Activated naive CD8-positive, alpha-beta T cell treated with anti-CD3 and anti-CD28 coated beads, Interleukin-2, amount 10 ng/mL, durations not matched to agents 7 days and 5 days (primary cell): ENCODE measurements at places on chromosomes 11 and 22. TPM values are rescaled to one million over a fixed set of nuclear protein-coding genes. Genes with fewer than 3 reads are reported as not detected.
A peak's percentile ranks its signal among the peaks of the same experiment; 100 is the strongest.

The CST6 gene
- total RNA-seq, result not detected

The OR51I1 gene
- total RNA-seq, result not detected

The OR51B5 gene
- not detected for total RNA-seq

The FAM111B gene
- 45.1 TPM for total RNA-seq

The NOX4 gene
- total RNA-seq, result not detected

The JHY gene
- 6.2 TPM for total RNA-seq

The RAG1 gene
- 0.14 TPM for total RNA-seq

The CCDC15 gene
- 6.6 TPM for total RNA-seq

The MRGPRX4 gene
- total RNA-seq, result not detected

- peak overlapping the region; percentile 79 for H3K4me3 ChIP-seq
- H3K36me3 ChIP-seq, result no peaks in the 10 kb centered on the region
- peak; percentile 72 for DNase-seq
- peak overlapping the region; percentile 73 for H3K27ac ChIP-seq
- peaks cover 5% of the 10 kb centered on the region for H3K4me1 ChIP-seq
Measured at GRCh38 chr11:13486926-13487660, 8.7 kb downstream of the PTH start.

GRCh38 chr22:20466659-20467379, 28.8 kb downstream of the KLHL22 start:
- H3K4me3 ChIP-seq, result no peak overlapping the region
- peaks cover 29% of the 10 kb centered on the region for H3K36me3 ChIP-seq
- peak overlapping the region; percentile 37 for H3K27ac ChIP-seq
- H3K27me3 ChIP-seq, result no peaks in the 10 kb centered on the region
- H3K4me1 ChIP-seq, result peaks cover 41% of the 10 kb centered on the region

- H3K36me3 ChIP-seq, result peaks cover 61% of the 10 kb centered on the region
- H3K27ac ChIP-seq, result no peak overlapping the region
- H3K27me3 ChIP-seq, result no peaks in the 10 kb centered on the region
- no peak for DNase-seq
- peaks cover 25% of the 10 kb centered on the region for H3K4me1 ChIP-seq
Measured at GRCh38 chr11:96319898-96320656, 22.9 kb downstream of the MAML2 start.

DNA sequence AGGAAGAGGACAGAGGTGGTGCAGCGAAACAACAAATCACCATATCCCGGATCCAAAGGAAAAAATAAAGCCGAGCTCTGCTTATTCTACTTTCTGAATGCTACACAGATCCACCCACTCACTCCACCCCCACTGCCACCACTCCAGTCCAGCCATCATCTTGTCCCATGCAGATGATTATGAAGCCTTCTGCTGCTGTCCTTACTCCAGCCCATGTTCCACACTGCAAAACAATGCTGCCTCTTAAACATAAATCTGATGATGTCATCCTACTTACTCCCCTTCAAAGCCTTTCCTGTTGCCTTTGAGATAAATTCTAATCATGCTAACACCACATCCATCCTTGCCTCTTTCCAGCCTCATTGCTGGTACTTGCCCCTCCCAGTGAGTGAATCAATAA, 6.5 kb upstream of the DRD2 start:
- no peak overlapping the region for H3K27ac ChIP-seq
- H3K4me1 ChIP-seq, result no peaks in the 10 kb centered on the region
- peaks cover 22% of the 10 kb centered on the region for H3K27me3 ChIP-seq
- DNase-seq, result no peak

- no peak overlapping the region for H3K27ac ChIP-seq
- no peaks in the 10 kb centered on the region for H3K36me3 ChIP-seq
- no peaks in the 10 kb centered on the region for H3K27me3 ChIP-seq
Measured at GRCh38 chr11:26779074-26779865, 57.4 kb upstream of the SLC5A12 start.

DNA sequence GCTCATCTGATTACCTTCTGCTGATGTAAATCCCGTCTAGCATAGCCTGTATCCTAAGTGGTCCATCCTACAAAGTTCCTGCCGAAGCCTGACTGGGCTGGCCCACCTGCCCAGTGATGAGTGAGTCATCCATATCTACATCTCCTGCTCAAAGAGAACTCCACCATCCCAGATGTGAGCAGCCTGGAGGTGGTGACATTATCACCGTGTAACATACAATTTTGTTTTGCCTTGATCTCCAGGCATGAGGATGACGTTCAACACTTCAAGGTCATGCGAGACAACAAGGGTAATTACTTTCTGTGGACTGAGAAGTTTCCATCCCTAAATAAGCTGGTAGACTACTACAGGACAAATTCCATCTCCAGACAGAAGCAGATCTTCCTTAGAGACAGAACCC, 5.6 kb downstream of the TMA7B start:
- no peak for DNase-seq
- H3K36me3 ChIP-seq, result peaks cover 69% of the 10 kb centered on the region
- H3K4me3 ChIP-seq, result no peak overlapping the region
- no peaks in the 10 kb centered on the region for H3K27me3 ChIP-seq

GRCh38 chr11:129853518-129854231, 38.0 kb downstream of the TMEM45B start:
- peak overlapping the region; percentile 67 for H3K4me3 ChIP-seq
- peaks cover 2% of the 10 kb centered on the region for H3K36me3 ChIP-seq
- peaks cover 19% of the 10 kb centered on the region for H3K4me1 ChIP-seq
- peak; percentile 61 for DNase-seq
- H3K27me3 ChIP-seq, result no peaks in the 10 kb centered on the region

- peaks cover 56% of the 10 kb centered on the region for H3K4me1 ChIP-seq
- H3K27me3 ChIP-seq, result no peaks in the 10 kb centered on the region
- H3K27ac ChIP-seq, result peak overlapping the region; percentile 94
- H3K4me3 ChIP-seq, result peak overlapping the region; percentile 83
Measured at GRCh38 chr11:6402561-6402981, 12.3 kb downstream of the SMPD1 start.

DNA sequence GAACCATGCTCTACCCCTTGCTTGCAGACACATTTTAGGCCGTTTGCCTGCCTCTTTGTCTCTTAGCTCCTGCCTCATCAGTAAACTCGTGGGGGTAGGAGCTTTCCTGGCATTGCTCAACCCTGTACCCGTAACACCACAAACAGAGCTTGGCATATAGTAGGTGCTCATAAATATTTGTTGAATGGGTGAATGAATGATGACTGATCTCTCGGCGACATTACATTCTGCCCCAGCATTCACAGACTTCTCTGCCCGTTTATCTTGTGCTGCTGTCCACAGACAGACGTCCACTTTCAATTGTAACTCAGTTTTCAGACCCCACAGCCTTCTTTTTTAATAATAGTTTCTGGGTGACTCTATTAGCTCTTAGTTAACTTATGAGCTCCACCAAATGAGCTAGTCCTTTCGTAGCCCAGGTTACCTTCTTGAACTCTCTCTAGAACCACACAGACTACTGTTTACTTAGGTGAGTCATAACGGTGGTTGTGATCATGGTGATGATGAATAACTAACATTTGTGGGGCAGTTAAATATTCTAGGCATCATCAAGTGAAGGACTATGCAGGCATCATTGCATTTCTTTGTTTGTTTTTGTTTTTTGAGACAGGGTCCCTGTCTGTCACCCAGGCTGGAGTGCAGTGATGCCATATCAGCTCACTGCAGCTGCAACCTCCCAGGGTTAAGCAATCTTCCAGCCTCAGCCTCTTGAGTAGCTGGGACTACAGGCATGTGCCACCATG, 188.4 kb downstream of the ADAMTS15 start:
- no peaks in the 10 kb centered on the region for H3K36me3 ChIP-seq
- no peak overlapping the region for H3K4me3 ChIP-seq
- no peak for DNase-seq
- H3K27me3 ChIP-seq, result peaks cover 2% of the 10 kb centered on the region
- no peaks in the 10 kb centered on the region for H3K4me1 ChIP-seq
- H3K27ac ChIP-seq, result no peak overlapping the region

DNA sequence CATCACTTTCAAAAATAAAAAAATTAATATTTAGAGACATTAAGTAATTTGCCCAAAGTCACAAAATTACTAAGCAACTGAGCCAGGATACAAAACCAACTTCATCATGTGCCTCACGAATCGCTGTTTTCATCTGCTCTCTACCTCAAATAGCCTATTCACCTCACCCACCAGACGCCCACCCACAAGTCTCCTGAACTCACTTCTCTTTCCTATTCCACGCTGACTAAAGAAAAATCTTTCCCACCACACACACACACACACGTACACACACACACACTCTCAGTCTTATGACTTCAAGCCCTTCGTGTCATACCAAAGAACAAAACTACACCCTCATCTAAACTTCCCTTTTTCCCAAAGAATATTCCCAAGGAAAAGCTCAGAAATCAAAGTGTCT, 2.2 kb downstream of the OR8B12 start:
- no peak overlapping the region for H3K27ac ChIP-seq
- no peak for DNase-seq
- H3K27me3 ChIP-seq, result peaks cover 22% of the 10 kb centered on the region
- H3K4me3 ChIP-seq, result no peak overlapping the region

DNA sequence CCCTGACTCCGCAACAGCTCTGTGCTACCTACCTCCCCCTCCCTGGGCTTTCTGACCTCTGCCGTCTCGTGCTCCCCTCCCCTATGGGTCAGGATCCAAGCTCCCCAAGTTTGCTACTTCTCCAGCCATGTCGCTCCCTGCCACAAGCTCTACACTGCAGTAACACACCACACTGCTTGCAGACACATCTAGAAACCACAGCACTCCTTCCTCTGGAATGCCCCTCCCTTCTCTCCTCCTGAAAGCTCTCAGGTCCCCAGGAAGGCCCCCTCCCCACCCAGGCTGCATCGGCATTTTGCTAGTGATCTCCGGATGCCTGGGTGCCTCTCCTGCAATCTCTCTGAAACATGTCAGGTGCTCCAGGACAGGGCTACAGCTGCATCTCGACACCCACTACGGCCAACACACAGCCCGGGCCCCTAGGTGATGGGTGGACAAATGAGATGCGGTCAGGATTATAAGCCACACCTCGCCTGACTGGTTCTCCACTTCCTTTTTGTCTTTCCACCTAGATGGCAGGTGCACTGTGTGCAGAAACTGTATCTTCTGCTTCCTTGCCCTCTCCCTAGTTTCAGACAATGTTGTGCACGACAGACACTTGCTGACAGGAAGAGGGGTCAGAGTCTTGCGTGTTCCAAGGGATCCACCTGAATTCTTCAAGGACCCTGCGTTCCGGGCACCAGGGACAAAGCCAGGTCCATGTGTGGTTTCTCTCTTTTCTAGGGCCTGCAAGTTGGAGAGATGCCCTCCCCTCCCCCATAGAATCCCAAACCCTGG, 22.9 kb downstream of the RPUSD4 start:
- no peak for DNase-seq
- no peak overlapping the region for H3K27ac ChIP-seq
- no peaks in the 10 kb centered on the region for H3K27me3 ChIP-seq
- peaks cover 5% of the 10 kb centered on the region for H3K4me1 ChIP-seq

- no peaks in the 10 kb centered on the region for H3K27me3 ChIP-seq
- H3K4me3 ChIP-seq, result no peak overlapping the region
- H3K4me1 ChIP-seq, result no peaks in the 10 kb centered on the region
- H3K36me3 ChIP-seq, result peaks cover 2% of the 10 kb centered on the region
- no peak overlapping the region for H3K27ac ChIP-seq
- no peak for DNase-seq
Measured at GRCh38 chr11:10108915-10109680, 184.9 kb downstream of the SBF2 start.

DNA sequence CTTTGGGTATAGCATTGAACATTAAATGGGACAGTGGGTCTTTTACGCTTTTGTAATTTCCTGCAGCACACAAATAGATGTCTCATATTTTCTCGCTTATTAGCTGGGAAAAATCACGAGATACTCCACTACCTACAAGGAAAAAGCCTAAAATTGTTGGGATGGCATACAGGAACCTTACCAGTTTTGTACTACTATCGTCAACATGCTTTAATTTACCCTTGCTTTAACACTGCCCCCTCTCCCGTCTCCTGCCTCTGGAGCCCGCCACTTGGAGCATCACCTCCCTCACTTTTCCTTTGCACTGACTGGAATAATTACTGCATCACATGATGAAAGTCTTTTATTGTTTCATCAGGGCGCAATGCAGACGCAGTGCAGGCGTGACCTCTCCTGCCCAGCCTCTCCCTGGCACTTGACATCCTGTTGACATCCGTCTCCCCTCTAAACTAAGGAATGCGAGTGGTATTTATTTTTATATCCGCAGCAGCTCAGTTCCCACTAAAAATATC, 1.0 kb upstream of the FNBP4 start:
- peak; percentile 47 for DNase-seq
- H3K36me3 ChIP-seq, result peaks cover 13% of the 10 kb centered on the region
- peak overlapping the region; percentile 99 for H3K27ac ChIP-seq
- peaks cover 17% of the 10 kb centered on the region for H3K4me1 ChIP-seq
- no peaks in the 10 kb centered on the region for H3K27me3 ChIP-seq
- H3K4me3 ChIP-seq, result peak overlapping the region; percentile 95

GRCh38 chr11:117997823-117998579, 11.8 kb downstream of the IL10RA start:
- peak overlapping the region; percentile 96 for H3K27ac ChIP-seq
- H3K4me3 ChIP-seq, result no peak overlapping the region
- H3K4me1 ChIP-seq, result peaks cover 80% of the 10 kb centered on the region
- H3K27me3 ChIP-seq, result no peaks in the 10 kb centered on the region
- peaks cover 60% of the 10 kb centered on the region for H3K36me3 ChIP-seq

GRCh38 chr11:117826190-117826570, 1.6 kb upstream of the FXYD2 start:
- no peaks in the 10 kb centered on the region for H3K27me3 ChIP-seq
- H3K27ac ChIP-seq, result peak overlapping the region; percentile 61
- no peak overlapping the region for H3K4me3 ChIP-seq
- no peak for DNase-seq
- no peaks in the 10 kb centered on the region for H3K36me3 ChIP-seq

GRCh38 chr11:76666408-76666807, 4.1 kb downstream of the LRRC32 start:
- H3K36me3 ChIP-seq, result no peaks in the 10 kb centered on the region
- peaks cover 24% of the 10 kb centered on the region for H3K27me3 ChIP-seq
- DNase-seq, result no peak
- no peak overlapping the region for H3K27ac ChIP-seq
- H3K4me3 ChIP-seq, result no peak overlapping the region

DNA sequence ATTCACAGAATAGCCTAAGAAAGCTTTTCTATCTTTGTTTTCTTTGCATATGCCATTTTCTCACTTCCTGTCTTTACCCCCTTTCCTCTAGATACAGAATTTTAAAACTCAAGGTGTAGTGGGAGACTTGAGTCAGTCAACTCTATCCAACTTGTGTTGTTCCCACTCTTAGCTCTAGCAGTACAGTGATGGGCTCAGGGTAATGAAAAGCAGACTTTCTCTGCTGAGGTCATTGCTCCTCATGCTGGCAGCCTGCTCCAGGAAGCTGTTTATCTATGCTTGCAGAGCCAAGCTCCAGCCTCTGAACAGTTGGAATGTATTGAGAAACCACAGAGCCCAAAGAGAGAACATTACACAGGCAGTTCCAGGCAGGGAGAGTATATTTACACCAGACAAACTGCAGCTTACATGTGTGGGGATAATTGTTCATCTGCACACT, 68.1 kb downstream of the CSTPP1 start:
- H3K4me1 ChIP-seq, result peaks cover 17% of the 10 kb centered on the region
- no peak for DNase-seq
- no peaks in the 10 kb centered on the region for H3K27me3 ChIP-seq
- H3K27ac ChIP-seq, result no peak overlapping the region
- no peak overlapping the region for H3K4me3 ChIP-seq

GRCh38 chr22:47054231-47055072, 292.0 kb downstream of the TBC1D22A start:
- no peak overlapping the region for H3K4me3 ChIP-seq
- H3K27ac ChIP-seq, result peak overlapping the region; percentile 30
- peaks cover 1% of the 10 kb centered on the region for H3K36me3 ChIP-seq
- peaks cover 11% of the 10 kb centered on the region for H3K4me1 ChIP-seq
- no peaks in the 10 kb centered on the region for H3K27me3 ChIP-seq
- DNase-seq, result no peak
